ENCODE measurements at places on chromosomes 5 and 9.

DNA sequence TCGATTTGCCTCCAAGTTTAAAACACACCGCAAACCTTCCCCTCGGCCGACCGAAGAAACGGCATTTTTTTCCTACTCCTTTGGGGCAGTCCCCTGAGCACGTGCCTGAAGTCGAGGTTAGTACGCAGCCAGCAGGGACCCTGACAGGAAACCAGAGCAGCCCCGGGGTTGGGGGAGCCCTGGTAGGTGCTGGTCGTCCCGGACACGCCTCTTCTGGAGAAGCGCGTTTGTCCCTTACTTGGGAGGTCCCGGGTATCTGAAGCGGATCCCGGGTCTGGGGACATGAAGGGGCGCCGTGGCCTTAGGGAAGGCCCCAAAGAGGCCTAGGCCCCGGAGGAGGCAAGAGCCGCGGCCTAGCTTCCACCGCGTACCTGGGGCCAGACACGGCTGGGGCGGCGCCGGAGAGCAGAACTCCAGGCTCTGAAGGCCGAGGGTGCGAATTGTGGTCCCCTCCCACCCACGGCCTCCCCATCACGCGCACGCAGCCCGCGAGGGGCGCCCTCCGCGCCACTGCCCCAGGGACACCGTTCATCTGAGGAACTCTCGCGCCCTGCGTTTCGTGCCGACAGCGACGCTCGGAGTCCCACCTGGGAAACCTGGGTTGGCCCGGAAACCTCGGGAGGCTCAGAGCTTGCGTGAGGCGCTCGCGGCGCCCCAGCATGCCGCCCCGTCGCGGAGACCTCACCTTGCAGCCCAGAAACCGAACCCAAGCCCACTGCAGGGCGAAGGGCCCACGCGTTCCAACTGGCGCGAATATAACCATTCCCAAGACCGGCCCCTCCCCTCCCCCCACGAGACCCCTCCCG is 10.4 kb downstream of the OTP start:
- no peak for DNase-seq

DNA sequence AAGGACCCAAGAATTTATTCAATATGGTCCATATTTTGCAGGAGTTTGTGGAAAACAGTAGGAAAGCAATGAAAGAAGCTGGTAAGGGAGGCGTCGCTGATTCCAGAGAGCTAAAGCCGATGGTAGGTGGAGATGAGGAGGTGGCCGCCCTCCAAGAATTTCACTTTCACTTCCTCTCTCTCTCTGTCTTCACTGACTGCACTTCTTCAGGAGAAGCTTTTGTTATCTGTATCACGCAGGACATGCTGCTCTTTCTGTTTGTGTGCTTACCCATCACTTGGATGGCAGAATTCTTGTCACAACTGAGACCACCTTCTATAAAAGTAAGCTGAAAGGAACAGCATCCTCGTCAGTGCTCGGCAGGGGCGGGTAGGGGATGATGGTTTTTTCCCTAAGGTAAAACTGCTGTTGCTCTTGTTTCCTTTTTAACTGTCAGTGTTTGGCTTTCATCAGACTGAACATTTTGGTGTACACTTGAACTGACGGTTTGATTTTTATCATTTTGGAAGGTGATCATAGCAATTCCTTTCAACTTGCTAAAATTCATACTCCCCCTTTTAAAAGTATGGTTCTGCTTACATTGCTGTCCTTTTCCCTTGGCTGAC is 62.4 kb upstream of the FSD1L start:
- DNase-seq, result no peak

DNA sequence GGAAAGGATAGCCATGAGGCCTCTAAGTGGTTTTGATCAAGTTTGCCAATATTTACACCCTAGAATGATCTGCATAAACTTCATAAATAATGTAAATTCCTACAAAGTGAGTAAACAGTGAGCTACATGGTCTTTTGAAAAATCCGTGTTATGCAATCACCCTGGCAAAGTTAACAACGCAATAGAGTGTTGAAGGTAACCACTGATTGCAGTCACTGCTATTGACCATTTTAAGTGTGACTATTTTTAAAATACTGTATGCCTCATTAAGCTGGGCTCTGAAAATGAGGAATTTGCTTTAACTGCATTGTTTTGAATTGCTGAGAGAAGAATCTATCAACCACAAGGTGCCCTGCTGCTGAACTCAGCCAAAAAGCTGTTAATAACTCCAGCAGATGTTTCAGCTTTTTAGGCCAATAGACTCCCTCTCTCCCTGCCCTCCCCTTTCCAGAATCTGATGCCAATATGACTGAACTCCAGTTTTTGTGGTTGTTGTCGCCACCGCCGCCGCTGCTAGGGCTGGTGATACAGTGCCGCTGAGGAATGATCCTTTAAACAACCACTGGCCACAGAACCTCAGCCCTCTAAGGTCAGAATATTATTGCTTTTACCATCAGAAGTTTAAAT is 35.3 kb upstream of the SMARCA2 start:
- no peak for DNase-seq

DNA sequence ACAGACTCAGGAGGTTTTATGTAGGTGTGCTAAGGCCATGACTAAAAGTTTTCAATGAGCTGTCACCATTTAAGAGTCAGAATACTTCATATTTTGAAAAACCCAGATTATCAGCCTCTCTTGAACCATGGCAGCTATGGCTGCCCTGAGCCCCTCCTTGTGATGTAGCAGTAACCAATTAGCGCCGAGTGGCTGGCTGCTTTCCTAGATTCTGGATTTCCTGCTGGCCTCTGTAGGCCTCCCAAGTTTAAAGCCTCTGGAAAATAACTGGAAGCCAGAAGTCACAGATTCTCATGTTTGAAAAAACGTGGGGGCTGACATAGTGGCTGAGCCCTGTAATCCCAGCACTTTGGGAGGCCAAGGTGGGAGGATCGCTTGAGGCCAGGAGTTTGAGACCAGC is 25.5 kb downstream of the DAB2IP start:
- no peak for DNase-seq

DNA sequence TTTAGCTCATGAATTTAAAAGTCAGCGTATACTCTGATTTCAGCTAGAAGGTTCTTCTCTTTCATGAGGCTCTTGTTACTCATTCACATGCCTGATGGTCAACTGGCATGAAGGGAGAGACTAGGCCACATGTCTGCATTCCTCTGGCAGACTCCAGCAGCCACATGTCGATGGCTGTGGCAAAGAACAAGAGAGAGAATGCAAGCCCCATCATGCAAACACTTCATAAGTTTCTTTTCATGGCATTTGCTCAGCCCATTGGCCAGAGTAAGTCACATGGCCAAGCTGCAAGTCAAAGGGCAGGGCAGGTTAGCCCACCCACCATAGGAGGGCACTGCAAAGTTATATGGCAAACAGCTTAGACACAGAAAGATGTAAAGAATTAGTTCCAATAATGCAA is 5.4 kb downstream of the KCNV2 start:
- DNase-seq, result peak; percentile 75

GRCh38 chr5:131396015-131396414 is 132.2 kb downstream of the CDC42SE2 start:
- no peak for DNase-seq

GRCh38 chr5:1098986-1099597 is 12.8 kb downstream of the SLC12A7 start:
- DNase-seq, result no peak

GRCh38 chr5:77302247-77302646 is 91.8 kb downstream of the PDE8B start:
- no peak for DNase-seq

GRCh38 chr5:122183098-122183787 is 53.9 kb downstream of the ZNF474 start:
- no peak for DNase-seq

- DNase-seq, result no peak
Observed at GRCh38 chr5:3619579-3619978, 23.9 kb downstream of the IRX1 start.

DNA sequence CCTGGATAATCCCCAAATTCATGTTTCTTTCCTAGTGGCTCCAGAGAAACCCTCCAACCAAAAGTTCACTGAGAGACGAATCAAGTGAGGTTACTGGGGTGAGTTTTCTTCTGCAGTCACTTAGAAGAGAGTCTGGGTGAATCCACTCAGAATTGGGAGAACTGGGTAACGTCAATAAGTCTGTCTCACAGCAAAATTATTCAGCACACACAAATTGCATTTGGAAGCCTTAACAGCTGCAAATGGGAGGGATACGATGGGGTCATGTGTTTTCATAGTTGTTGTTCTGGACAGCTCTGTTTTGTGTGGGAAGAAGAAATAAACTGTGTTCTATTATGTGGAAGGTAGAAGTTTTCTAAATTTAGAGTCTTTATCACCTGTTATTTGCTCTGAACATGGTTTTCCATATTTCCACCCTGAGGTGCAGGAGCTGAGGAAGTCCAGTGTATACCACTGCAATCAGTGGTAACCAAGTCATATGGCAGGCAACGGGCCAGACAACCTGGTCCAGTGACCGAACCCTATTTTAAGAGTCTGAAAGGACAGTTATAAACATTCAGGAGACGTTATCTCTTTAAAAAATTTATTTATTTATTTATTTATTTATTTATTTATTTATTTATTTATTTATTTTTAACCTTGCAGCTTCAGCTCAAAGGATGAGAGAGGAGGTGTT is 21.9 kb downstream of the MARCHF3 start:
- no peak for DNase-seq

Data from keratinocyte (primary cell).